ENCODE measurements at places on chromosomes 3 and 15.

DNA sequence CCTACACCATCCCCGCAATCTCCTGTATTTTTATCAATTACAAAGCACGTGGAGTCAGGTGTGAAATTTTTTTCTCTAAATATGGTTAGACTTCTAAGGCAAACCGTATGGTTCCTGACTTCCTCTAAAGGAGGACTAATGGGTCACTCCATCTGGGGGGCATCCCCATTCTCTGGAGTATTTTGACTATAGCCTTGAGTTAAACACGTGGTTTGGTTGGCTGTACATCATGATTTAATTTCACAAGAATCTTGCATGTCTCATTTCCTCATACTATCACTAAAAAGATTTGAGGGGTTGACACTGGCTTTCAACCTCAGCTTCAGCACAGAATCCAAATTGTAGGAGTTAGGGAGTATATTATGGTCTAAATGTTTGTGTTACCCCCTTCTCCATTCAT is 25.3 kb upstream of the ZNF770 start:
- no peak for DNase-seq

GRCh38 chr3:41169023-41169422 is 30.3 kb upstream of the CTNNB1 start:
- DNase-seq, result no peak

DNA sequence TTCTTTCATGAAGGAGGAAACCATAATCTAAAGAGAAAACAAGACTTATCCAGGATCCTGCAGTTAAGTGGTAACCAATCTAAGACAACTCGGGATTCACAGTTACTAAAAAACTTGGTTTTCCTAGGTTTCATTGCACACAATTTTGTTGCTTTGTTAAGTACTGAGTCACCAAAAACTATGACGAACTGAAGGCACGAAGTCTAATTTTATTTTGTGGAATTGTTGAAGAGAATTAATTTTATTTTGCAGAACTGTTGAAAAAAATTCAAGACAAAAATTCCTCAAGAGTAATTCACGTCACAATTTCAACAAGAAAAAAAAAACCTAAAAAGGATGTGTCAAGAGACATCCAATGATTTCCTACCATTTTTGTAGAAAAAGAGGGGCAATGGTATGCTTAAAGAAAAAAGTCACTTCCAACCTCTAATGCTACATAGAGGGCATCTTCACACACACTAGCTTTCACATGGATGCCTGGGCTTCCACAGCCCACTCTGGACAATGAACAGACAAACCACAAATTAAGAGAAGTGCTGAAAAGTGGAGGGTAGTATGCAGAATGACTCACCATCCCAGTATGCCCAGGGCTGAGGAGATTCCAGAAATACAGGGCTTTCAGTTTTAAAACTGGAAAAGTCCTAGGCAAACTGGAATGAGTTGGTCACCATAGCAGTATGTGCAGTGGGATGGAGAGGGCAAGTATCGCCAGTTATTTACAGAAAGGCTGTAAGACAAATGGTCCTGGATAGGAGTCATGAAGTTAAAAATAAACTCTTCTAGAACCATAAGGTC is 29.2 kb downstream of the PLOD2 start:
- no peak for DNase-seq

DNA sequence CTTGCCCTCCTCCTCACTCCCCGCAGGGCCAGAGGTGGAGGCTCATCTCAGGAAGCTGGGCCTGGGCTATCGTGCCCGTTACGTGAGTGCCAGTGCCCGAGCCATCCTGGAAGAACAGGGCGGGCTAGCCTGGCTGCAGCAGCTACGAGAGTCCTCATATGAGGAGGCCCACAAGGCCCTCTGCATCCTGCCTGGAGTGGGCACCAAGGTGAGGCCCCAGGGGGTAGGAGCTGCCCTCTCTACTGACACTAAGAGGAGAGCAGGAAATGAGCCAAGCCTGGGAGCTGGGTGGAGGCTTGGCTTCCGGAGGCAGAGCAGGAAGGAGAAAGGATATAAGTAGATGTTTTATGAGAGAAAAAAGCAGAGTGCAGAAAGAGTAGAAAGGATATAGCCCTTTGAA is 4.9 kb downstream of the OGG1 start:
- no peak for DNase-seq

- no peak for DNase-seq
Measured at GRCh38 chr3:113791381-113791780, 44.5 kb downstream of the ATP6V1A start.

- no peak for DNase-seq
Measured at GRCh38 chr3:45940781-45941365, 2.4 kb upstream of the CXCR6 start.

- no peak for DNase-seq
Measured at GRCh38 chr15:101455291-101456025, 34.0 kb downstream of the PCSK6 start.

DNA sequence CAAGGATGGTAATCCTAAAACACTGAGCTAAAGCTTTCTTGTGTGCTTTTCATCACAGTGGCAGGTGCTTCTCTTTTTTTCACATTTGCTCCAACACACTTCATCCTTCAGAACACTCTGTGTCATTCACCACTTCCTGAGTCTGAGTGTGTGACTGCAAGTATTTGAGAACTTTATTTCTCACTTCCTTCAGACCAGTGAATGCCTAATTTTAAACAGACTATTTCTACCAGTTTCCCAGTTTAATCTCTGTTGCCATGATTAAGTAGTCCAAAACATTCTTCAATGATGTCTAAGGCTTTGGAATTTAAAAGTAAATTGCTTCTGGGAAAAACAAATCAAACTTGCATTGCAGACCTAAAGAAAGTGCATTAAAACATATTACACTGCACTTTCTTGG is 541.2 kb downstream of the RBMS3 start:
- no peak for DNase-seq

GRCh38 chr3:41329881-41330280 is 130.6 kb downstream of the CTNNB1 start:
- no peak for DNase-seq

DNA sequence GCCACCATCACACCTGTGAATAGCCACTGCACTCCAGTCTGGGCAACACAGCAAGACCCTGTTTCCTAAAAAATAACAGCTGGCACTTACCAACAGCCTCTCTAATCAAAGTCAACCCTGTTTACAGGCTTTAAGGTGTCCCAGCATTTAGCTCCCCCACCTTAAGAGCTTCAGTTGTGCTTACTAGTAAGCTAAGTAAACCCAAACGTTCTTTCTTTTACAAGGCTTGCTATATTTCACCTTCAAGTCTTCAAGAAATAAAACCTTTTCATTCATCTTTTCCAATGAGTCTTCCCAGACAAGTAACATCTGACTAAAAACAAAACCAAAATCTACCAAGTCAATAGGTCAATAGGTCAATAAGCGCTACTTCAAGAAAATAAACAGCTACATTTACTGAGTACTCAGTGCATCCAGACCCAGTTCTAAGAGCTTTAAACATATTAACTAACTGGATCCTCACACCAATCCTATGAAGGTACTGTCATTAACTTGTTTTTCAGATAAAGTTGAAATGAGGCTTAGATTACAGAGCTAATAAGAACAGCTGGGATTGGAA is 62.4 kb downstream of the PBRM1 start:
- no peak for DNase-seq

DNA sequence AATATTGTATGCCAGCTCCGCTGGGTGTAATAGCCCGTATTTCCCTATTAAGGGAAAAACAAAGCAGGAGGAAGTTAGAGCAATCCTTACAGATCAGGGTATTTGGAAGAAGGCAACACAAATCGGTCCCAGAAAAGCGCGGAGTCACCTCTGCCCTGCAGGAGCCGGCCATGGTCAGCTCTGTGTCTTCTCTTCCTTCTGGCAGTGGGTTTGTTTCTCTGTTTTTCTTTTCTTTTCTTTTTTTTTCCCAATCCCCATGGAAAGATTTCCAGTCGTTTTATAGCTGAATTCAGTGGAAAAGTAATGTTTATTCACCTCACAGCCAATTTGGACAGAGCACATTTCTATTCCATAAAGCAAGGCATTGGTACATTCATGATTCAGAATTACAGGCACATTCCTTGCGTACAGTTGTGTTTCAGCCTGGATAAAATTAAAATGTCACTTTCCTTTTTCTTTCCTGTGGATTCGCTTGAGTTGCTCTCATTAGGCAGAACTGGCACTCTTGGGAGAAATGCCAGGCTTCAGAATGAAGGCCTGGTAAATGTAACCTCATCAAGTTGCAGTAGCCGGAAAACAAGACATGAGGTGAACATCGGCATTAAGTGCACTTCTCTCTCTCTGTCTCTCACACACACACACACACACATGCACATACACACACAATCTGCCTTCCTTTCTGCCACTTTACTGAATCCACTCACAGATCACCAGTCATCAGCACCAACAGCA is 204.5 kb upstream of the UBE2E1 start:
- no peak for DNase-seq

- DNase-seq, result no peak
Measured at GRCh38 chr3:134991003-134991402, 195.9 kb downstream of the EPHB1 start.

DNA sequence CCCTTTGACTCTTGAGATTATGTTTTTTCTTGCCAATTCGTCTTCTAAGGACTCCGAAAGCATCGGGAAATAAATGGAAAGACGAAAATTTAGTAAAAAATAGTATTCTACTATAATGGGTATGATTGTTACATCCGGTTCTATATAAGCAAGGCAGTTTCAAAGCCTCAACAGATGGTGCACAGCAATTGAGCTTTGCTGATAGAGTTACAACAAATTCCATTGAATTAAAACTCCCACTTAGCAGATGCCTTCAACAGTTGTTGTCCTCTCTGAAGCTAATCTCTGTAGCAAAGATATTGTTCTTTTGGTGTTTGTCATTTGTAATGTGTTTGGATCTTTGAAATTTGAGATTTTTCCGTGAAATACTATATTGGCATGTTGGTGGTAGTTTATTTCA is 16.1 kb upstream of the GHSR start:
- no peak for DNase-seq

GRCh38 chr3:172717493-172718088 is 6.7 kb upstream of the NCEH1 start:
- no peak for DNase-seq

GRCh38 chr3:28039829-28040228 is 201.6 kb upstream of the CMC1 start:
- DNase-seq, result no peak

Measured in GDM1 (cell line).